ENCODE measurements at places on chromosomes 12 and 14.

DNA sequence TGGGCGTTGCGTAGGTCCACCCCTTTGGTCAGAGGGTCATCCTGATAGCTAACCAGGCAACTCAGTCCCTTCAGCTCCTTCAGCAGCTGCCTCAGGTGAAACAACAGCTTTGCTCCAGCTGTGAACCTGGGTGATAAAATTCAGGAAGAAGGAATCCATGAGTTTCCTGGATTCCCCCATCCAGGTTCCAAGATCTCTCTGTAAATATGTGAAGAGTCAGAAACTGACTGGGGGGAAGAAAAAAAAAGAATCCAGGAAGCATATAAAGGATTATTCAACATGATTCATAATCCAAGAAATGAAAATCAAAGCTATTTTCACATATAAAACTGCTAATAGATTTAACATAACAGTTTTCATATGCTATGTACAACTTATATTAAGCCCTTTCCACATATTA, 8.6 kb downstream of the STAT2 start:
- no peak for DNase-seq

- peak; percentile 62 for DNase-seq
Observed at GRCh38 chr14:45426685-45427282, 173.8 kb upstream of the MIS18BP1 start.

- no peak for DNase-seq
Observed at GRCh38 chr12:52434081-52434733, at the start of gene KRT75. TSS of gene KRT75 (minus strand) at chr12:52434371. CDS start at chr12:52434304, 67 bp downstream.

DNA sequence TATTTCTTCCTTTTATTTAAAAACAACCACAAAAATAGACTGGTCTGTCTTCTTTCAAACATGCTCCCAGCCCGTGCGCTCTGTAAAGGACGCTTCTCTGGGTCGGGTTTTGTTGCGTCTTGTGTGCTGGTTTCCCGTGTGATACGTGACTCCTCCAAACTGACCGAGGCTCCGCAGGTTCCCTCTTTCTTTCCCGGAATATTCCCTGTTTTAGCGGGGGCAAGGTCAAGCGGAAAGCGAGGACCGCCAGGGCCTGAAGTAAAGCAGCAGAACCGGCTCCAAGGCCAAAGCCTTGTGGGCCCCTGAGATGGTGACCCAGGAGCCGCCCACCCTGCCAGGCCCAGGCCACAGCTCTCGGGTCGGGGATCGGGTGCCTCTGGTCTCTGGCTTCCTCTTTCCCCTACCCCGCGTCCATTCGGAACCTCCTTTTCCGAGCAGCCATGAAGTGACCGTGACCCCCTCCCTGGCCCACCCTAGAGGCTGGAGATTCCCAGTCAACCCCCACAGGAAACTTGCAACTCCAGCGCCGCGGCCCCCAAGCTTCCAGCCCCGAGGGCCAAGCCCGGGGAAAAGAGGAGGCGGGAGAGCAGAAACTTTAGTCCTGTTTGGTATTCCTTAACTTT, 885 bp upstream of the HOXC10 start:
- no peak for DNase-seq

- peak; percentile 92 for DNase-seq
Observed at GRCh38 chr12:54259194-54260011, 20.5 kb downstream of the CBX5 start.

DNA sequence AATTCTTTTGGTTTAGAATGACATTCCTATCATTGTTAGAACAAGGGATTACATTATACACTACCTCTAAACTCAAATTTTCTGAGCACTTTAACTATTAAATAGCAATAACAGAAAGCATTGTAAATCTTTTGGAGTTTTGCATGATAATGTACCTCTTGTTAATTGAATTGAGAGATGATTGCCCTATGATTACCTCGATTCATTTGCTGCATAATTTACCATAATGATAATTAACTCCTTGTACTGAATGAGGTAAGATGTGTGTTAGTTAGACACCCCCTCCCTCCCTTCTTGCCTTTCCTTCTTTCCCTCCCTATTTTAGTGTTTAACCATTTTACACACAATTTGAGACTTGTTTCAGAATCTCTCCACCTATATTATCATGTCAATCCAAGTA, 469.2 kb downstream of the DIO2 start:
- DNase-seq = no peak

GRCh38 chr12:64532734-64533351, 77.5 kb upstream of the RASSF3 start:
- DNase-seq = no peak

DNA sequence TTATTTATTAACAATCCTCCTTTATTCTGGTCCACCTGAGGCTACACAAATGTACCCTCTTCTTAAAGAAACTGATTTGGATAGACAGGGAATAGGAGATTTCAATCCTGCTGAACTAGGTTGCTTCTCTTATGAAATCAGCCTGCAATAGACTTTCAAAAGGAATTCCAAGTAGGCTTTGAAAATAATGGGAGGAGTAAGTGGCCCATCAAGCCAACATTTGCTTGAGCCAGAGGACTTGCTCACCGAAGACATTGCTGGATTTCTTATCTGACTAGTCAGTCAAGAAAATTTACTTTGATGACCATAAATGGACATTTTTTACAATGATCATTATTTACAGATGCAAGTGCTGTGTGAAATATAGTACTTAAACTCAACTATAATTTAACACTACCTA, 82.8 kb upstream of the RASSF8 start:
- no peak for DNase-seq

GRCh38 chr12:110311903-110312302, 30.9 kb downstream of the ATP2A2 start:
- DNase-seq = no peak

DNA sequence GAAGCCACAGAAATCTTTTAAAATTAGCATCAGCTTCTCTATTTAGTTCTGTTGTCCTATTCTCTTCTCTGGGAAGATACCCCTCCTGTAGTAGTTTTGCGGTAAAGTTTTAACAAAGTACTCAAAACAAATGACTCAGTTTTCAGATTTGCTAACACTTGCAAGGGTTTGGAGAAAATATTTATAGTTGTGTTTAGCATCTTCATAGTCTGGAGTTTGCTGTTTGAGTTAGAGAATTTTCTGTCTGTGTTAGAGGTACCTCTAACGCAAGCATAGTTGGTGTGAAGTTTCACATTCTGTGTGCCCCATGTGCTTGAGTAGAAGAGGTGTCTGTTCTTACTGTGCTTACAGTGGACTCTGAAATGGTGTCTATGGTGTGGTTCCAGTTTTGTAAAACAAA, 36.0 kb downstream of the ANKRD9 start:
- DNase-seq = no peak

GRCh38 chr12:6195665-6196535, 4.3 kb upstream of the CD9 start:
- DNase-seq = peak; percentile 86

DNA sequence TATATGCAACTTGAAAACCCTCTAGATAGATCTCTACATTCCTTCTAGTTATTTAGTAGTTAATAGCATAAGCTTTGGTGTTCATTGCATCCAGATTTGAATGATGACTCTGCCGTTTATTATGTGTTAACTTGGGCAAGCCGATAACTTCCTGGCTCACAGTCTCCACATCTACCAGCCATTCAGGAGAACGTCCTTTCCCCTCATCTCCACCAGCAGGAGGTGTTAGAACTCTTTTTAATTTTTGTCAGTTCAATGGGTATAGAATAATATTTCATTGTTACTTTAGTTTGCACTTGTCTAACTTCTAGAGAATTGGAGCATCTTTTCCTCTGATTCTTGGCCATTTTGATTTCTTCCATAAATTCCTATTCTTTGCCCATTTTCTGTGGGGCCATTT, 30.0 kb upstream of the WSCD2 start:
- no peak for DNase-seq

- peak; percentile 75 for DNase-seq
Observed at GRCh38 chr12:32522331-32523221, 123.2 kb downstream of the FGD4 start.

- DNase-seq = no peak
Observed at GRCh38 chr12:84128117-84128991, 784.2 kb downstream of the SLC6A15 start.

DNA sequence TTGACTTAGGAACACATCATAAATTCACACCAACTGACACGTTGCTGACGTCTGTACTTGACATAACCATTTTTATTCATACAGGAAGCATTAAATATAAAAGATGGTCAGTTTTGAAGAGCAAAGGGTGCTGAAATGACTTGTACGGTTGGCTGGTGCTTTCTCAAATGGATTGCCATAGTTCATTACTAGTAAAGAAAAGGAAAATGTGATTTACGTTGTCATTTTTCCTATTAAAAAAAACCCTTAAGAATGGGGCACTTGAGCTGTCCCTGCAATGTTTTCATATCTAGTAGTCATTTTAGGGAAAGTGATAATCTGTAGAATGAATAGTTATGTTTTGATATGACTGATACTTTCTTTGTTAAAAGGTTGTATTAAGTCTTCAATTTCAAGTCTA, 22.5 kb upstream of the MANSC4 start:
- DNase-seq = no peak

DNA sequence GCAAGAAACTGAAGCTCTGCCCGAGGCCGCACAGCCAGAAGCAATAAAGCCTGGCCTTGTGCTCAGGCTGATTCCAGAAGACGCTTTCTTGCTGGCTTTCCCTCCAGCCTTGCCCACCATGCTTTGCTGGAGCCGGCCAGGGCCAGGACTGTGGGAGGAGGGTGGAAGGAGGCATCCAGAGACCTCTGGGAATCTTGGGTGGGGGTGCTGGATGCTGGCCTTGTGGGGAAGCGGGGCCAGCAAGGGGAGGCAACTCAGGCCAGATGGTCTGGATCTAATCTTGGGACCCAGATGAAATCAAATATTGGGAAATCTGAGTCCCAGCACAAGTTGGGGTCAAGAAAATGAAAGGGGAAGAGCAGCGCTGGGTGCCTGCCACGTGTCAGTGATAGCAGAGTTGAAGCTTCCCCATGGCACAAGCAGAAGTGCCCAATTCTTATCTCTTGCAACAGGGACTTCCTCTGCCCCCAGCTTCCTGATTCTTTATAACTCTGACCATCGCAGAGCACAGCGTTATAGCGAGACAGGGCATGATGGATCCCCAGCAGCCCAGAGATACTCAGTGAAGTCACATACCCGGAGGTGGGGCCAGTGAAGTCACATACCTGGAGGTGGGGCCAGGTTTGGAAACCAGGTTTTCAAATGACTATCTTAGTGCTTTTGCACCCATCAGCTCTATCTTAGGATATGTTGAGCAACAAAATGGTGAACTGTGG, 6.4 kb upstream of the RABGGTA start:
- DNase-seq = peak; percentile 65

DNA sequence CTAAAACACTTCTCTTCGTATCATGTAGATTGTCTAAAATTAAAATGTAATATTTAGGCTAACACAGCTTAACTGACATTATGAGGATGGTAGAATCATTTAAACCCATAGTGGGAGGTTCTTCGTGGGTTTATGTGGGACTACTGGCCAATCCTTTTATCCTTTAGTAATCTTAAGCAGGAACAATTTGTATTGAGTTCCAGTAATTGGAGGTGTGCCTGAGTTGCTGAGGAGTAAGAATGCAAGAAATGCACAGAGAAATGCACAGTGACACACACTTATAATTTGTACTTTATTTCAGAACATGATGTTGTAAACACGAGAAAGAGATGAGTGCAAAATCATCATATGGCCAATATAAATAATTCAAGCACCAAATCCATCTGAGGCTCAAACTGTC, 22.3 kb downstream of the OTOGL start:
- no peak for DNase-seq
